Activated CD4-positive, alpha-beta memory T cell treated with anti-CD3 and anti-CD28 coated beads, Interleukin-2, amount 10 ng/mL, durations not matched to agents 7 days and 5 days (primary cell): ENCODE measurements at places on chromosomes 2 and 18. TPM values are rescaled to one million over a fixed set of nuclear protein-coding genes. Genes with fewer than 3 reads are reported as not detected.

The HOXD12 gene
- not detected for total RNA-seq

The MYO5B gene
- total RNA-seq: not detected

The TTN gene
- total RNA-seq: 2.1 TPM

The ELOA2 gene
- not detected for total RNA-seq

DNA sequence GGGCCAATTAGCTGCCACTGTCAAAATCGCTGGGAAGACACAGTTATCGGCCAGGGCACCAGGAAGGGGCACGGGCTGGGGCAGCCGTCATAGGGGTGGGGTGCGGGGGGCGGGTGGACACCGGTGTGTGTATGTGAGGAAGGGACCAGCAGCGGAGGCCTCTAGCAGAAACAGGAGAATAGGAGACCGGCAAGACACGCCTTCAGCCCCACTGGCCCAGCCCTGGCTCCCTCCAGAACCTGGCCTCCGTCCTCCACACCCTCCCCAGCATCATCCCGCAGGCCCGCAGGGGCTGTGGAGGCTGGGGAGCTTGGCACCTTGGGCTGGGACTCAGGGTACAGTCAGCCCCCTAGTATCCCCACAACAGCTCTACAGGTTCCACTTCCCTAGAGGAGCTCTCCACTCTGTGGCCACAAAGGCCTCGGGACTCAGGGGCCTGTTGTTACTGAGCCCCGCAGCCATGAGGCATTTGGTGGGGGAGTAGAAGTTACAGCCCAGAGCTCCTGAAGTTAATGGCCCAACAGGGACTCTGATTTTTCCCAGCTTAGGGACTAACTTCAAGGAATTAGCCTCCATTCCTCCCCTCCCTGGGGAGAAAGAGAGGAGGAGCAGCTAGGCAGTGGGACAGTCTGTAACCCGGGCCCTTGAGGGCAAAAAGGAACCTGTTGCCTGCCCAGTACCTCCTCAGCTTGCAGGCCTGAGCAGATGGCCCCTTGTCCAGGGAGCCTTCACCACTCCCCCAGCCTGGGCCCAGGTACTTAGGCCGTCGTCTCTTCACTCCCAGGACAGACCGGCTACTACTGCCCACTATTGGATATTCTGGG lies 19.9 kb downstream of the SH2D6 start:
- DNase-seq: no peak
- peak overlapping the region; percentile 77 for H3K4me3 ChIP-seq
- peak overlapping the region; percentile 89 for H3K27ac ChIP-seq
- H3K27me3 ChIP-seq: no peaks in the 10 kb centered on the region
- peaks cover 40% of the 10 kb centered on the region for H3K4me1 ChIP-seq
- no peaks in the 10 kb centered on the region for H3K36me3 ChIP-seq

DNA sequence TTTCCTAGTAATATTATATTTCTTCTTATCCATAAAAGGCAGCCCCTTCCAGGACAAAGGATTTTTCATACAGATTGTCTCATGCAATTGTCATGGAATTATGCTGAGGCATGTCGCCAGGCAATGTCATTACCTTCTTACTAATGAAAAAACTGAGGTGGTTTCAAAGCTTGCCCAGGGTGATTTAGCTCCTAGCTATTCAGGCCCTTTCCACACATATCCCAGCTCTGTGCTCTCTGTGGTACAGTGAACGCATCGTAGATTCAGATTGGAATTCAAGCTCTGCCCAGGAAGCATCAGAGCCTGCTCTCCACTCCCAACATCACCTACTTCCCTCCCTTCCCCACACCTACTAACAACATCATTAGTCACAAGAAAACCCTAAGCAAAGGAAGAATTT lies 60.1 kb downstream of the ATP8B1 start:
- H3K4me3 ChIP-seq: no peak overlapping the region
- H3K36me3 ChIP-seq: no peaks in the 10 kb centered on the region
- H3K4me1 ChIP-seq: no peaks in the 10 kb centered on the region
- DNase-seq: no peak

DNA sequence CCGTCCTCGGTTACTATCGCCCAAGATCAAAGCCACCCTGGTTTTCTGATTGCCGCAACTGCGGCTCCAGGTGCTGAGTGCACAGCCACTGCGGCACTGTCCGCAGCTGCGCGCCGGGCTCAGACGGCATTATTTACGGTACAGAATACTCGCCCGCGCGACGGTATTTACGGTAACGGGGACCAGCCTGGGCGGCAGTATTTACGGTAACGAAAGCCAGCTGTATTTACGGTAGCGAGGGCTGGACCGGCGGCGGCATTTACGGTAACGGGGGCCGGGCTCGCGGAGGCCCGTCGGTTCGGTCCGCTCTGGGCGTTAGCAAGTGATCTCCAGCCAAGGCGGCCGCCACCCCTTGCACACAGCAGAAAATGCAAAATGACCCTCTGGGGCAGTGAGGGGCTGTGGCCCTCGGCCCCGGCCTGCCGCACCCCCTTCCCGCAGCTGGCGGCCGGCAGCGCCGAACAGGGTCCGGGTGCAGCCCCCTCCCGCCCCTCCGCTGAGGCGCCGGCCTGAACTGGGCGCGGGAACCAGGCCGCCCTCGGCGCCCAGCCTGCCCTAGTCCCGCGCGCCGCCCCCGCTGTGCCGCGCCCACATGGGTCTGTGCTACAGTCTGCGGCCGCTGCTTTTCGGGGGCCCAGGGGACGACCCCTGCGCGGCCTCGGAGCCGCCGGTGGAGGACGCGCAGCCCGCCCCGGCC lies at the start of gene GNAL:
TSS of gene GNAL (plus strand) at position 293 of the 697 bp plus-strand sequence. CDS start at position 593, 300 bp downstream.
- H3K4me1 ChIP-seq: peaks cover 11% of the 10 kb centered on the region
- peak; percentile 55 for DNase-seq
- H3K27me3 ChIP-seq: peaks cover 46% of the 10 kb centered on the region
- H3K27ac ChIP-seq: no peak within 1 kb of the TSS
- H3K36me3 ChIP-seq: peaks cover 3% of the 10 kb centered on the region

- H3K4me1 ChIP-seq: peaks cover 17% of the 10 kb centered on the region
- H3K36me3 ChIP-seq: no peaks in the 10 kb centered on the region
- no peak overlapping the region for H3K27ac ChIP-seq
- peak; percentile 85 for DNase-seq
- peaks cover 37% of the 10 kb centered on the region for H3K27me3 ChIP-seq
Measured at GRCh38 chr18:44679056-44679913, 1.4 kb upstream of the SETBP1 start.

- no peak for DNase-seq
- H3K4me3 ChIP-seq: no peak overlapping the region
- no peaks in the 10 kb centered on the region for H3K4me1 ChIP-seq
- peaks cover 11% of the 10 kb centered on the region for H3K27me3 ChIP-seq
Measured at GRCh38 chr18:50757358-50757757, 62.5 kb downstream of the MRO start.

DNA sequence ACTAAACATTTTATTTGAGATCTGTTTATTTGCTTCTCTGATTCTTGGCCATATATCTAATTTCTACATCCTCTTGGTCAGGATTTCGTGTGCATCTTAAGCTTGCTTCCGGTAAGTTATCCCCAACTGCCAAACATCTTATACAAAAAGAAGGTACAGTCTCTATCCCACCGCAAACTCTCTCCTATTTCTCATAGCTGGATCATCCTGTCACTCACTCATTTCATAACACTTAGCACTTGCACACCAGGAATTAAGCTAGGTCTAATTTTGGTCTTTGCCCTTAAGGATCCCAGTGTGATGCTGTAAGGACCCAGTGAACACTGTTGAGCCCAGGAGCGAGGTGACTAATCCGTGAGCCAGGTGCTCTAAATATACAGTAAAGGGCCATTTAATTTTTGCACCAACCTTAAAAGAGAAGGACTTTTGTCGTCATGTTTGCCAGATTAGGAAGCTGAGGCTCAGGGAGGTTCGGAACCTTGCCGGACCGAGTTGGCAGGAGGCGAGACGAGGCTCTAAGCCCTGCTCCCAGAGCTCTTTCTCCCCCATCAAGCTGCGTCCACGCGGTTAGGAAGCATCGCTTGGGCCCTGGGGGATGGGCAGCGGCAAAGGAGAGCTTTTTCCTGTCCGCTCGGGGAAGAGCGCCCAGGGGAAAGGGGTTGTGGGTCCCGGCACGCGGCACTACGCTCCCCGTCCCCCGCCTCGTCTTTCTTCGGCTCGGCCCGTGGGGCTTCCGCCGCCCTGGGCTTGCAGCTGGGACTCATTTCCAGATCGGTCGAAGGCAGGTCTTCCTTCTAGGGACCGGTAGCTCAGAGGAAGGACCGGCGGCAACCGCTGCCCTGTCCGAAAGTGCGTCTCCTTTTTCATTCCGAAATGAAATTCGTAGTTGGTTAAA lies 4.1 kb upstream of the ITPRIPL1 start:
- H3K4me3 ChIP-seq: peak overlapping the region; percentile 80
- no peaks in the 10 kb centered on the region for H3K27me3 ChIP-seq
- H3K4me1 ChIP-seq: peaks cover 70% of the 10 kb centered on the region
- peak overlapping the region; percentile 84 for H3K27ac ChIP-seq
- DNase-seq: peak; percentile 46
- H3K36me3 ChIP-seq: peaks cover 32% of the 10 kb centered on the region

DNA sequence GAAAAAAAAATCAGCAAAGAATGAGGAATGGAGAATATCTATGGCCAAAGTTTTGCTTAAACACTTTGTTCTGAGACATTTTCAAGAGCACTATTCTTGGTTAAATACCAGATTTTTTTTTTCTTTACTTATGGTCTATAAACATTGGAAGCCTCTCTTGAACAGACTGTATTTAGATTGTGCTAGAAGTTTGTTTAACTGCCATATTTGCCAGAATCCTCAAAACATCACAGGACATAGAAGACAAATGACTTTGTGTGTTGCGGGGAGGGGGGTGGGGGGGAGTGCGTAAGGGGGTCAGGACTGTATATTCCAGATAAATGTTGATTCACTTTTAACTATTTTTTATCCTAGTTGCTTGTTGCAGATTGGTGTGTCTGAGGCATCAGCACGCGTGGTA lies 262.0 kb downstream of the MEIS1 start:
- H3K36me3 ChIP-seq: no peaks in the 10 kb centered on the region
- no peaks in the 10 kb centered on the region for H3K27me3 ChIP-seq
- DNase-seq: no peak
- H3K27ac ChIP-seq: no peak overlapping the region

- DNase-seq: peak; percentile 80
- H3K4me3 ChIP-seq: peak overlapping the region; percentile 97
- peak overlapping the region; percentile 98 for H3K27ac ChIP-seq
Measured at GRCh38 chr2:195659982-195660890, 3.2 kb downstream of the SLC39A10 start.

DNA sequence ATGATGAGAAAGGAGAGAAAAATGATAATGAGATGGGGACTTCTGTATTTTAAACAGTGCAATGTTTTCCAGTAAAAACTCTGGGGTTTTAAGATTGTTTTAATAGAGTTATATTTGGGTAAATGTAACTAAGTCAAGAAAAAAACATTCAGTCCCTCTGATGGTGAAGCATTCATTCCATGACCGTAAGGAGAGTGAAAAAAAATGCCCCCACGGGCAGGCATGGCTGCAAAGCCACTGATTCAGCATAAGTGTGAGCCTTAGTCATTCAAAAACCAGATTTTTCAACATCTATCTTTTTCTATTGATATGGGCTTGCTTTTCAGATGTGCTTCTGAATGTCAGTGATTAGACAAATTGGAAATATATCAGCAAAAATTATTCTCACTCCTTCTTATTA lies 957.8 kb downstream of the SLC4A3 start:
- H3K36me3 ChIP-seq: no peaks in the 10 kb centered on the region
- no peaks in the 10 kb centered on the region for H3K27me3 ChIP-seq
- DNase-seq: no peak
- H3K4me3 ChIP-seq: no peak overlapping the region

- peak overlapping the region; percentile 42 for H3K4me3 ChIP-seq
- peak; percentile 74 for DNase-seq
- H3K27ac ChIP-seq: no peak overlapping the region
- no peaks in the 10 kb centered on the region for H3K36me3 ChIP-seq
Measured at GRCh38 chr2:10305254-10305635, 2.5 kb downstream of the HPCAL1 start.

DNA sequence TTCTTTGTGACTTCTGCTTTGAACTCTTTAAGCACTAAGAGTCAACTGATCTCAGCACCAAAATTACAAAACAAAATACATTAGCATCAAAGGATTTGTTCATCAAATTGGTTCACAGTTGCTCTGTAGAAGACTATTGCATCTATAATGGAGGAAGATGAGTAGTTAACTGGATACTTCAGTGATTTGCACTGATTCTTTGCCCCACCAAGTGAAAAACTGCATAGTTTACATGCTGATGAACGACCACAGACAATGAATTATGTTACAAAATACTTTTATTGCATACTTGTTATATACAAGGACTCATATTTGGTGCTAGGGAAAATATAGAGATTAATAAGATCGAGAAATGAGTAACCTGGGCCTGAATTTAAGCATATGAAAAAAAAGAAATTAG lies 107.2 kb downstream of the SCG2 start:
- no peaks in the 10 kb centered on the region for H3K36me3 ChIP-seq
- no peak overlapping the region for H3K27ac ChIP-seq
- H3K27me3 ChIP-seq: no peaks in the 10 kb centered on the region
- DNase-seq: no peak
- no peak overlapping the region for H3K4me3 ChIP-seq
- no peaks in the 10 kb centered on the region for H3K4me1 ChIP-seq

GRCh38 chr2:8575038-8575833 lies 106.6 kb upstream of the ID2 start:
- peak overlapping the region; percentile 11 for H3K4me3 ChIP-seq
- H3K4me1 ChIP-seq: peaks cover 31% of the 10 kb centered on the region
- peak; percentile 53 for DNase-seq
- peaks cover 9% of the 10 kb centered on the region for H3K27me3 ChIP-seq
